ENCODE measurements at places on chromosomes 1 and 21.

- no peak for DNase-seq
These were observed 20.3 kb downstream of the ARHGEF10L start for GRCh38 chr1:17559615-17560419.

- no peak for DNase-seq
These were observed 869.1 kb upstream of the B3GALT2 start for GRCh38 chr1:194055536-194055935.

- DNase-seq: peak; percentile 84
These were observed 14.7 kb upstream of the GPR37L1 start for GRCh38 chr1:202107801-202108731.

DNA sequence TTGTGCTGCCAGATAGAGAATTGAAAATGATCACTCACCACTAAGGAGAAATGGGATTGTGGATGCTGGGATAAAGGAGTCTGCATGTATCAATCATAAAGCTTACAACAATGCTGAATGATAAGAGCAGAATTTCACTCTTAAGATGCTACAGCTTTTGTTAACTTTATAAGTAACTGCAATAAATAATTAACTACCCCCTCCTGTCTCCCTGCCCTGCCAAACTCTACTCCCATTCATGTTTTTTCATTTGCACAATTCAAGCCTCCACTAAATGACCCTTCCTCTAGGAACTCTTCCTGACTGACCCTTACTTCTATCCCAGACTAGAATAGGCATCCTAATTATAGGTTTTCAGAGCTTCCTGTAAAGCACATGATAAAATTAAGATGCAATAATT lies 14.9 kb downstream of the MTF1 start:
- no peak for DNase-seq

- DNase-seq: no peak
These were observed 459 bp downstream of the ARV1 start for GRCh38 chr1:230979389-230979716.

- no peak for DNase-seq
These were observed 20.2 kb downstream of the ACBD3 start for GRCh38 chr1:226166341-226166740.

DNA sequence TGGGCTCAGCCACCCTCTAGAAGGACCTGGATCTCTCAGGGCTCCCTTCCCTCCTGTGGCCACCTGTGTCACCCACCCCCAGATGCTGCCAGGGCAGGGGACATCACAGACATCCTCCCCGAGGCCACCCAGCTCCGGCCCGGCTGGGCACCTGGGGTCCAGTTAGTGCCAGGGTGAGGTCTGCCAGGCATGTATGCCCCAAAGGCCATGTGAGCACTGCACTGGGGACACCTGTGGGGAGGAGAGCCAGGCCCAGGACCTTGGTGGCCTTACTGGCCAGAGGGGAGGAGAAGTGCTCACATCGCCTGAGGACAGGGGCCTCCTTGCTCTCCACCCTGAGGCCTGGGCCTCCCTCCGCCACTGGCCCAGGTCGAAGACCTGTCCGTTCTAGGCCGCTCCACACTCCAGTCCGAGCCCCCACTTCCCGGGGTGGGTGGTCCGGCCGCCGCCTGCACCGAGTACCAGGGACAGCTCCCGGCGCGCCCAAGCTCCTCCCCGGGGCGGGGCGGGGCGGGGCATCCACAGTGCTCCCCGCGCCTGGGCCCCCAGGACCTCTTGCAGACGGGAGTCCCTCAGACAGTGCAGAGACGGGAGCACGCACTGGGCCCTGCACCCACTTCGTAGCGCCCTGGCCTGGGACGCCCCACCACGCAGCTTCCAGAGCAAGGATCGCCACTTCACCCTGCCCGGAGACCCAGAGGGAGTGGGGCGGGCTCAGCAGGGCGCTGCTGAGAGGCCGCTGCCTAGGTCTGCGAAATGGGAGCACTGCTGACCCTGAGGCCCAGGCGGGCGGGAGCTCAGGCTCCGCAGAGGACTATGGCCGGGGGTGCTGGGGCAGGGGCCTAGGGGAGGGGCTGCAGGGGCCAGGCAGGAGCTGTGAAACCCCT lies 34.3 kb upstream of the CCDC27 start:
- no peak for DNase-seq

GRCh38 chr21:45468971-45469272 lies 64.0 kb downstream of the COL18A1 start:
- DNase-seq: no peak

GRCh38 chr1:114457675-114458236 lies 53.2 kb downstream of the TRIM33 start:
- no peak for DNase-seq

DNA sequence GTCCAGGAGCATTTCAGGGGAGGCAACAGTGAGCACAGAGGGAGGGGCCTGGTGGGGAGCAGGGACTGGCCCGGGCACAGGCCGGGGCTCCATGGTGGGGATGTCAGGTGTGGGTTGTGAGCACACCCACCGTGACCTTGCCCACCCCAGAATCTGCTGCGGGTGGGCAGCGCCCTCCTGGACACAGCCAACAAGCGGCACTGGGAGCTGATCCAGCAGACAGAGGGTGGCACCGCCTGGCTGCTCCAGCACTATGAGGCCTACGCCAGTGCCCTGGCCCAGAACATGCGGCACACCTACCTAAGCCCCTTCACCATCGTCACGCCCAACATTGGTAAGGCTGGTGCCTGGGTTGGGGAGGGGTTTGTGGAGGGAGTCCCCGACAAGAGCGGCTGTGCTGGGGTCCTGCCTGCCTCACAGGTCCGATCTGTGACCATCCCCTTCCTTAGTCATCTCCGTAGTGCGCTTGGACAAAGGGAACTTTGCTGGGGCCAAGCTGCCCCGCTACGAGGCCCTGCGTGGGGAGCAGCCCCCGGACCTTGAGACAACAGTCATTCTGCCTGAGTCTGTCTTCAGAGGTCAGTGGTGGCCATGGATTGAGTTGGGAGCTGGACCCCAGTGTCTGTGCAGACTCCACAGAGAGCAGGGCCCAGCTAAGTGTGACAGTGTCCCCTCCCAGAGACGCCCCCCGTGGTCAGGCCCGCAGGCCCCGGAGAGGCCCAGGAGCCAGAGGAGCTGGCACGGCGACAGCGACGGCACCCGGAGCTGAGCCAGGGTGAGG lies 14.3 kb downstream of the PSRC1 start:
- no peak for DNase-seq

GRCh38 chr1:167904652-167905130 lies 9.2 kb downstream of the ADCY10 start:
- no peak for DNase-seq

- DNase-seq: no peak
These were observed 80.0 kb downstream of the SLC25A24 start for GRCh38 chr1:108120163-108120562.

- DNase-seq: no peak
These were observed 56.5 kb upstream of the BACH1 start for GRCh38 chr21:29242201-29242600.

DNA sequence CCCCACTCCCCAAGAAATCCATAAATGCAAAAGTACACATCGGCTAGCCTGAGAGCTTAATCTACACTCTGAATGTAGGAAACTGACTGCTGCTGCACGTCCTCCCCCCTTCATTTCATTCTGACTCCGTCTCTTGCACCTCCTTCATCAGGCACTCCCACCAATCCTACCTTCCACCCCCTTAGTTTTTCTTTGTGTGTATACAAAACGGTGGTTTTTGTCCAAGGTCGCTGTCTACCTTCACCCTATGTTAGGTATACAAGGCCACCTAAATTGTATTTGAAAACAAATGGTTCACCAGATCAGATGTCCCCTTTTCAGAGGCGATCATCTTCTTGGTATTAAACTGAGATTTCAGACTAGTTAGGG lies 1.9 kb downstream of the WDR26 start:
- DNase-seq: no peak

- no peak for DNase-seq
These were observed 143.4 kb downstream of the TGFB2 start for GRCh38 chr1:218488531-218488930.

DNA sequence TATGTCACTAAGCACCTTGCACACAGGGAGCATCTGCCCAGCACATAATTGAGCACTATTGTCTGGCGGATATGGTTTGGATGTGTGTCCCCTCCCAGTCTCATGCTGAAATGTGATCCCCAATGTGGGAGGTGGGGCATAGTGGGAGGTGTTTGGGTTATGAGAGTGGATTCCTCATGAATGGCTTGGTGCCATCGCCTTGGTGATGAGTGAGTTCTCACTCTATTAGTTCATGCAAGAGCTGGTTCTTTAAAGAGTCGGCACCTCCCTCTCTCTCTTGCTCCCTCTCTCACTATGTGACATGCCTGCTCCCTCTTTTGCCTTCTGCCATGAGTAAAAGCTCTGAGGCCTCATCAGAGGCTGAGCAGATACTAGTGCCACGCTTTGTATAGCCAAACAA lies 9.5 kb downstream of the CTSK start:
- no peak for DNase-seq

DNA sequence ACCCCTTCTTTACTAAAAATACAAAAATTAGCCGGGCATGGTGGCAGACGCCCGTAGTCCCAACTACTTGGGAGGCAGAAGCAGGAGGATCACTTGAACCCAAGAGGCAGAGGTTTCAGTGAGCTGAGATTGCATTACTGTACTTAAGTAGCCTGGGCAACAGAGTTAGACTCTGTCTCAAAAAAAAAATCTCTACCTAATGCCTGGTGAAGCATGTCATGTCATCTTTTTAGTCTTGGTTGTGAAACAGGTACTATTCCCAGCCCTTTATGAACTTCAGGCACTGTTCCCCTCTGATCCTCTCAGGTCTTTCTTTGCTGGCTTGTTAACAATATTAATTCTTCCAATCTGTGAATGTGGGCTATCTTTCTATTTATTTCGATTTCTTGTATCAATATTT lies 22.1 kb downstream of the PRRC2C start:
- DNase-seq: no peak

- DNase-seq: no peak
These were observed 40.3 kb downstream of the PRMT2 start for GRCh38 chr21:46675595-46676280.

DNA sequence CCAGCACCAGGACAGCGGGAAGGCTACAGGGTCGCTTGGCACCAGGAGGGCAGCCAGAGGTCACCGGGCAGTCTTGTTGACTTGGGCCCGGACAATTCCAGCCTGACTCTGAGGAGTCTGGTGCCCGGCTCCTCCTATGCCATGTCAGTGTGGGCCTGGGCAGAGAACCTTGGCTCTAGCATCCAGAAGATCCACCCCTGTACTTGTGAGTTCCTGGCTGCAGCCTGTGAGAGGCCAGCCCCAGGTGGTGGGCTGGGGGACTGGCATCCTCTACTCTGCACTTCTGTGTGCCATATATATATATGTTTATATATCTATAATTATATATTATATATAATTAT lies 11.6 kb upstream of the PTPN7 start:
- DNase-seq: no peak

DNA sequence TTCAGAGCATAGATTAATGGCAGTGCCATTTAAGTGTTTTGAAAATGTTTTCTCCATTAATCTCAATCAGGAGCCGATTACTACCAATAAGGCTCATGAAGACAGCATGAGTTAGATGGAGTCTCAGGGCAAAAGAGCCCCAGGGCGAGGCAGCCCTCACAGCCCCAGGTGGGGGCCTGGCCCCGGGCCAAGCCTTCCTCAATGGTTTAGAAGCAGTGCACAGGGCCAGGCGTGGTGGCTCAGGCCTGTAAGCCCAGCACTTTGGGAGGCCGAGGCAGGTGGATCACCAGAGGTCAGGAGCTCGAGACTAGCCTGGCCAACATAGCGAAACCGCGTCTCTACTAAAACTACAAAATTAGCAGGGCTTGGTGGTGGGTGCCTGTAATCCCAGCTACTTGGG lies 348.1 kb upstream of the VAMP3 start:
- DNase-seq: no peak

- no peak for DNase-seq
These were observed 19.8 kb downstream of the NCF2 start for GRCh38 chr1:183570451-183570850.

GRCh38 chr1:216847397-216848036 lies 124.3 kb upstream of the ESRRG start:
- DNase-seq: no peak

DNA sequence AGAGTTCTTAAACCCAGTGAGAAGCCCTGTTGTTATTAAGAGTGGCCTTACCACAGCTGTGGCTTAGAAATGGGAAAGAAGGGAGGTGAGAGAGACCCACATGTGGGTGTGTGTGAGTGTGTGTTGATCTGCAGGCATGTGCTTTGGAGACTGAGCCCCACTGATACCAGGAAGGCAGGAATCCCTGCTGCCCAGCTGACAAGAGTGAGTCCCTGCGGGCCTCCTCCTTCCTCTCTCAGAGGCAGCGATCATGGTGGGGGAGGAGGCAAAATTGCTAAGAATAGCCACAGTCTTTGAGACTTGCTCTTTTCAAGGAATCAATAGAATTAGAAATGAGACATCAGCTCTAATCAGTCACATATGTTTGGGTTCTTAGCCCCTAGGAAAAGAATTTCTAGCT lies 87.0 kb upstream of the WARS2 start:
- DNase-seq: no peak

- DNase-seq: no peak
These were observed 112.0 kb downstream of the ZNF648 start for GRCh38 chr1:181949500-181949899.

DNA sequence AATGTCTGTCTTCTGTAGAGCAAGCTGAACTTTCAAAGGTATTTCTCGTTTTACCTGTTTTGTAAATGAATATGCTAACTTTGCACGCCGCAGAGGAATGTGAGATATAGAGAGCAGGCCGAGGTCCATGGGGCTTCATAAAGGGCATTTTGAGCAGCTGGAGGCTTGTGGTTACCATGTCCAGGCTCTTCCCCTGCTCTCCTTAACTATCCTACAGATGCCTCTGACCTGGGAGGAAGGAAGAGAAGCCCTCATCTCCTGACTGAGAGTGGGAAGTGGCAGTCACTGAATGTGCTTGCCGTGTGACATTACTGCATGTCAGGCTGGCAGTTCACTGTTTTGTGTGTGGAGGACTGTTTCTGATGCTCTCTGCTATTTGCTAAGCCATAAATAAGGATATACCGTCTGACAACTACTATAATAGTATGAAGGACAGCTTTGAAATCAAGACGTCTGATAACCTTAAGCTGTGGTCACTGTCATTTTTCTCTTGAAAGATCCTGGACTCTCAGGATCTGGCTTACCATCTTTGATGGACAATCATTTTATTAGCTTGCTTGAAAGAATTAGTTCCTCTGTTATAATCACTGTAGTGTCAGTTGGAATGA lies 92.2 kb downstream of the DYRK1A start:
- DNase-seq: no peak

GRCh38 chr1:36784147-36784859 lies 250.0 kb downstream of the GRIK3 start:
- no peak for DNase-seq

DNA sequence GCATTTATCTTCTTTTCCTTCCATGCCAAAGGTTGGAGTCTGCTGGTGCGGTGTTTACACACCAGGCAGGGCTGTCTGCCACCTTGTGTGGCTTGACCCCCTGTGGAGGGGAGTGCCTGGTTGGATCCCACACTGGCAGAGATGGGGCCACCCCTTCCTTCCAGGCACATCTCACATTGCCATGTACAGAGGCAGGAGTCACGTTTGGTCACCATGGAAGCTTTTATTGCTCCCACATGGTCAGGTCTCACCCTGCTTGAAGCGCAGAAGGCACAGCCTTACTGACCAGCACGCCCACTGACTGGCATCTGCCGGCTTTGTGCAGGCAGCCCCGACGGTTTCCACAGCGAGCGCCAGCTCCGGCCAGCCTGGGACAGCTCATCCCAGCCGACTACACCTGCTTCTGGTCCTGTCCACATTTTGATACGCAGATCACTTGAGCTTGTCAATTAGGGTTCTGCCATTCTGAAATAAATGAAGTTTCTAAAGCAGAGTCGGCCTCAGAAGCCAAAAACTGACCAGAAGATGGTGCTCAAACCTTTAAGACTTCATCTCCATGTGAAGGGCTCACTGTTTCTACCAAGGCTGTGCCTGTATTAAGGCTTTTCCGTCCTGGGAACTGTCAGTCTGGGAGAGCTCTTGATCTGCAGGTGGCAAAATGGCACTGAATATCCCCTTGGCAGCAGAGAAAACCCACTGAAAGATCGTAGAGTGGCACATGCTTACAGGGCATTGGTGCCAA lies 35.6 kb upstream of the EPHA8 start:
- no peak for DNase-seq
